ENCODE measurements at places on chromosomes 5 and 9.

- DNase-seq, result no peak
These were observed 115.8 kb downstream of the EFNA5 start for GRCh38 chr5:107554776-107555424.

DNA sequence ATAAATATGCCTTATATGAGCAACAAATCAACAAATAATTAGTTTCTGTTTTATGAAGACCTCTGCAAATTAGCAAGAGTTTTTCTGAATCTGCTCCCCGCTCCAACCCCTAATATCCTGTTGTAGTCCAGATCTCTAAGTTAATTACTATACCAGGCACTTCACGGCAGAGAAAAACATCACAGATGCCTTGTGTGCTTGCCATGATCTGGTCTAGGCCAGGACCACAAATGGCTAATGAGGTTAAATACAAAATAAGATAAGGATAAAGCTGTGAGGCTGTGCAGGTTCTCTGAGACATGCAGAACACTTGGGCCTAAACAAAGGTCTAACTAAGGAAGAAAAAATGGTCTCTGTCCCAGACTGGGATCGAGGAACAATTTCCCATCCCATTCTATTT is 150.8 kb downstream of the SLIT3 start:
- DNase-seq, result no peak

DNA sequence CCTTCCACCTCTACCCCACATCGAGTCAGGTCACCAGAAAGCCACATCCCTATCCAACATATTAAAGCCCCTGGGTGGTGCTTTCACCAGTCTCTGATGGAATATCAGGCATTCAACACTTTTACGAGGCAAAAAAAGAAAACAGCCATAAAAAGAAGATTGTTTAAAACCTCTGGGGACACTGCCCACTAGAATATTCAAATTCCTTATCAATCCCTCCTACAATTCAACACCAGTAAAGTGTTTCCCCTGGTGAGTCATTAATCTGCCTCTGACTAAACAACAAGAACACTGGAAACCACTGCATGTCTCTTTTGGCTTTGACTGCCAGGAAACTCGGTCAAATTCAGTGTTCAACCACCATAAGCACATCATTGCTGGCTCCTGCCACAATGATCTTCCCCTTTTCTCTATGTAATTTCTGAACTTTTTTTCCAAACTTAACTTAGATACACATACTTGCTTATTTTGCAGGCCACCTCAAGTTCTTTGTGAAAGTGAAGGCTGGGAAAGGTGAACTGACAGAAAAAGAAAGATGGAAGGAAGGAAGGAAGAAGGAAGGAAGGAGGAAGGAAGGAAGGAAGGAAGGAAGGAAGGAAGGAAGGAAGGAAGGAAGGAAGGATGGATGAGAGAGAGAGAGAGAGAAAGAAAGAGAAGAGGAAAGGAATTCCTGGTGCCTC is 105.3 kb downstream of the PAX5 start:
- no peak for DNase-seq

DNA sequence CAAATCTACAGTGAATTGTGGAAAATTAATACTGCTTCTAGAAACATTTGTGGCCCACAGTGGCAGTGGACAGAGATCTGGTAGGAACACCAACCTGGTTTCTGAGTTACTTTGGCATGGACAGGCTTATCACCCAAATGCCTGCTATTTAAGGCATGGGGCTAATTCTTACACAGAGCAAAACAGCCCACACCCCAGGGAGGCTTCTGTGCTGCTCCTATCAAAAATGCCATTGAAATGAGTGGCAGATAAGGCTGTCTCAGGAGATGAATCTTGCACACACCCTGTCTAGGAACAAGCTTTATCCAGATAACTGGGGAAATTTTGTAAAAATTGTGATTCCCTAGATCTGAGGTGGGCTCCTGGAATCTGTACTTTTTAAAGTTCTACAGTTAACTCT is 307.1 kb downstream of the TLE1 start:
- DNase-seq, result no peak

- no peak for DNase-seq
These were observed 209.3 kb downstream of the DAB2IP start for GRCh38 chr9:121860744-121861143.

GRCh38 chr5:173001229-173001841 is 17.8 kb downstream of the ATP6V0E1 start:
- DNase-seq, result no peak

DNA sequence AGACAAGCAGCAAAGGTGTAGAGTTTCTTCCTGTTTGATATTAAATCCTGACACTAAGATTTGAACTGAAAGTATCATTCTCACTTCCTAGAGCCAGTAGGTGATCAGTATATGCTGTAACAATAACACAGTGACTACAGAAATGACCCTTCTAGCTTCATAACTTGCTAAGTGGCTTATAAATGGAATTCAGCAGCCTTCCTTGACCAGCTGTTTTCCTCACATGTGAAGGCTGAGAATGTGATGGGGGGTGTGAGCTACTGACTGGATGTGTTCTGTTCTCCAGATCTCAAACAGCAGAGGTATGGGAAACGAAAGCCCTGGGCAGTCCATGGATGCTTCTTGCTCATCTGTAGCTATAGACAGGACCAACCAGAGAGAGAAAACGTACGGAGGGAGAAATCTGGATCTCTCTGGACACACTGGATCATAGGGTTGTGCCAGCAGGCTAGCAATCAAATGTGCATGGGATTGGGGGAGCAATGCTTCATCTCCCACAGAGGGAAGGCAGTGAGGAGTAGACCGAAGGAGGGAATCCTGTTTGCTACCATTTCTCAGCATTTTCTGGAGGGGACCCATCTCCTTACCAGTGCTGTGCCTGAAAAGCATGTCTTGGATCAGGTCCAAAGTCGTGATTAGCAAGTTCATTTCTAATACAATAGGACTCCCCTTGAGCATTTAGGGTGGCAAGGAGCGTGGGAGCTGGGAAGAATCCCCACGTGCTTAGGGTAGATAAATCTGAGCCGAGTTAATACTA is 39.4 kb downstream of the TNFAIP8 start:
- no peak for DNase-seq

DNA sequence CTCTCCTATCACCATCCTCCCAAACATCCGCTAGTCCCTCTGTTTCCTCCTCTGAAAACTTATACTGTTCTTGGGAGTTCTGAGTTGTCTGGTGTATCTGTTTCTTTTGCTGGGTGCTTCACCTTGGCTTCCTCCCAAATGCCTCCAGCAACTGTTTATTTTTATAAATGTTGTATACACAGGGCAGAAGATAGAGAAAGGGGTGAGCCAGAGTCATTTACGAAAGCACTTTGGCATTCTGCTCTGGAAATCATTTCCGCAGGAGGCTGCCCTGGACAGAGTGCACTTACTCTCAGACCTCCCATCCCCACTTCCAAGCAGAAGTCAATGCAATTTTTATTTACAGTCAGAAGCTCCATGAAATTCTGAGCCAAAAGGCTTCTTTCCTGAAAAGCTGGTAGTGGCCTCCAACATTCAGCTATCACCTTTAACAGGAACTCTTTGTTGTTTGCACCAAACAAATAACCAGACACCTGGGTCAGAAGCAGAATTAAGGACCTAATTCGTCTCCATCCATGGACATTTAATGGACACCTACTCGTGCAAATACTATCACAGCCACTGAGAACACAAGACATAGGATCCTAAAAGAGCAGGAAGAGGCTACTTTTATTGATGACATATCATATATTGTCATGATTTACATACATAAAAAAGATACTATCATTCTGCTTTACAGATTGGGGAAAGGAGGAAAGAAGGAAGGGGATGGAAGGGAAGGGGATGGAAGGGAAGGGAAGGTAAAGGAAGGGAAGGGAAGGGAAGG is 229.5 kb upstream of the PAPPA start:
- DNase-seq, result no peak

DNA sequence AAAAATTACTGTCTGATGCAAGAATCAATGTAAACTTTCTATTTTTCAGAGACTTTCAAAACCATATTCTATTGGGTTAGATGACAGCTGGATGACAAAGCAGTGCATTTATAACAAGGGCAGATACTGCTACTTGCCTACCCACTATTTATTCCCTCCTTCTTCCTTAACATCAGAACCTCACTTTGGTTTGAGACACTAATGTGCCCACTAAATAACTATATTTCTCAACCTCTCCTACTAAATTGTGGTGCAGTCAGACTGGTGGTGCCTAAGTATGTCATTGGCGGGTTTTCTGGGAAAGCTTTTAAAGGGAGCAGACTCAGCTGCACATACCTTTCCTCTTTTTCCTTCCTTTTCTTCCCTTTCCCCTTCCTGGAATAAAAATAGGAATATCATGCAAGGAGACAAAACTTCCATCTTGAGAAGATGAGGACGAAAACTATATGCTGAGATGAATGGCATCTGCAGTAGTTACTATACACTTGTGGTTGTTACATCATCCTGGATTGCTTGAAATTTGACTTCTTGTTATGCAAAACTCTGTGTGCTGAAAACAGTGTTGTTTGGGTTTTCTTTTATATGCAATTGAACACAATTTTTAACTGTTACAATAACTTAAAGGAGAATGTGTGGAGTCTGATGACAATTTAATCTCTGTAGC is 43.8 kb downstream of the PRR16 start:
- no peak for DNase-seq

DNA sequence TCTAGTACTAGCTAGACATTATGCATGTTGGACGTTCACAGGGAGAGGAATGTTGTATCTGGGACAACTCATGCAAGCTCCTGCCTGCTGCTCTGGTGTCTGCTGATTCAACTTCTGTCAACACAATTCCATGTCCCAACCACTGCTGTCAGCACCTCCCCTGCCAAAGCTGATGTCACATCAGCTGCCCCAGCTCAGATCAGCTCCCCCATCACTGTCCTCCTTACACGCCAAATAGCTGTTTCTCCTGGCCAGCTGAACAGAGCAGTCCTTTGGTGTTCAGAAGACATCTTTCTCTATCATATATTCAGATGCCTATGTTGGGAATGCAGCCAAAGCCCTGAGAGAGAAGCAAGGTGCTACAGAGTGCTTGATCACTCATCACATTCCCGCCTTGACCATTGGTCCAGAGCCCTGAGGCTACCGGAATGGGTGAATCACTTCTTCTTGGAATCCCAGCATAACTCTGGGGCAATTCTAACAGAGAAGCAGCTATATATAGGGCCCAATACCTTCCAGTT is 223.3 kb downstream of the SEC61B start:
- DNase-seq, result no peak

DNA sequence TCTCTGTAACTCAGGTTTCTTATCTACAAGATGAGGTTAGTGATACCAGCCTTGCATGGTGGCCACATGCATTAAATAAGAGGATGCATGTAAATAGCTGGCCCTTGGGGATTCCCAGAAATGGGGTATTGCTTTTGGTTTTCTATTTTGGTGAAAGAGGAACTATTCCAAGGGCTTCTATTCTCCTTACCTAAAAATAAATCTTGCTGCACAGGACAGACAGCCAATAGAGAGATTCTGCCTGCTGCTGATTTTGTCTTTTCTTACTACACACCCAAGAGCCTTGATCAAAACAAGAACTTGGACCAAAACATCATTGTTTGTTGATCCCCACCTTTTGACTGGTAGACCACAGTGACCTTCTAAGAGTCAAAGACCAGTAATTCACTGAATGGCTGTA is 161.8 kb downstream of the PJA2 start:
- no peak for DNase-seq

GRCh38 chr5:140358738-140359310 is 1.2 kb upstream of the SLC4A9 start:
- no peak for DNase-seq

GRCh38 chr5:64958757-64959391 is 190.1 kb downstream of the CWC27 start:
- peak; percentile 11 for DNase-seq

- no peak for DNase-seq
These were observed 16.8 kb upstream of the PRLR start for GRCh38 chr5:35246900-35247647.

DNA sequence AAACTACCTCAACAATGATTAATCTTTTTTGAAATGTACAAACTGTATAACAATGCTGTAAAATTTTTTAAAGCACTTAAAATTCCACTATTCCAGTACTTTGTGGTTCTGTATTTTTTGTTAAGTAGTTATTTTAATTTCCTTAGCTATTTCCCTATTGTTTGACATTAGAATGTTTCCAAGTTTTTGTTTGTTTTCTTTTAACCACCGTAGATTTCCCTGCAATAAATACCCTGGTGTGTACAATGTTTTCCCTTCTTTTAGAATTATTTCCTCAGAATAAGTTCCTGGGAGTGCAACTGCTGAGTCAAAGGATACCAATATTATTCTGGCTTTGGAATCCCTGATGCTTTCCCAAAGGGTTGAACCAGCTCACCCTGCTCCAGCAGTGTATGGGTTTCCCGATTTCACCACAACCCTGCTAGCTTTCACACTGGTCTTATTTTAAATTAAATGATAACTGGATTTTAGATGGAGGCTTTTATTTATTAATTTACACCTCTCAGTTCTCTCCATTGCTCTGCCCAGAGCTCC is 20.6 kb upstream of the ANGPTL2 start:
- DNase-seq, result no peak

- DNase-seq, result no peak
These were observed 53.0 kb downstream of the ERGIC1 start for GRCh38 chr5:172886974-172887501.

- DNase-seq, result no peak
These were observed 71.0 kb upstream of the TBCA start for GRCh38 chr5:77847129-77847460.

DNA sequence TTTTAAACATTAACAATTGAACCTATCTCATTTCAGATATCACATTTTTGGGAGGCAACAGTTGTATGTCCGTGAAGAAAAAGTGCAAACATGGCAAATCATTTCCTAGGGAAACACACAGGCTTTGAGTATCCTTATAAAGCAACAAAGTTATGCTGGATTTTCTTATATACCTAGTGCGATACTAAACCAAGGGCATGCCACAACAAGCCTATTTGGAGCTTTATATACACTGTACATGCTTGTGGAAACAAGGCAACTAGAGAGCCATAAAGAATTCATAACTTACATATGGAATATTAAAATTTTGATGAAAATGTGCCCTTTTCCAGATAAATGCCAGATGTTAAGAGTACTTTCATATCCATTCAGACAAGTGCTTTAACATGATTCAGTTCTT is 191.4 kb downstream of the DCP2 start:
- no peak for DNase-seq

DNA sequence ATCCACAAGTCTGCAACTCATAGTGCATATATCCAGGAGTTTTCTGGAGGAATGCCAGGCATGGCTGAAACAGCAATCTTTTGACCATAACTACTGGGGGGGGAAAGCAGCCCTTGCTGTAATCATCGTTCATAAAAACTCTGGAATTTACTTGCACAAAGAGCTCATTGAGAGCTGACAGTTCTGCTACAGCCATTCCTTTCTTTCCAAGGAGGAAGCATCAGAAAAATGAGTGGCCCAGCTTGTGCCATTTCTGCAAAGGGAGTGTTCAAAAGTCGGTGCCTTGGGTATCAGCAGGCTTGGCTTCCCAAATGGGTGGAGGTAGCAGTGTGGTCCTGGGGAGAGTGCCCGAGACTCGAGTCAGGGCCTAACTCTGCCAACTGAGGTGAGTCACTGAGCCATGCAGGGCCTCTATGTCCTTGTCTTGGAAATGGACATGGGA is 101.5 kb downstream of the GCNT1 start:
- no peak for DNase-seq

- DNase-seq, result no peak
These were observed 19.3 kb downstream of the BRD9 start for GRCh38 chr5:873328-873727.

- peak; percentile 86 for DNase-seq
These were observed 65.0 kb upstream of the RAPGEF1 start for GRCh38 chr9:131804826-131805225.

GRCh38 chr5:16051246-16051755 is 128.3 kb downstream of the MARCHF11 start:
- no peak for DNase-seq

Measured in NCI-H1105 treated with DMSO at 0.1 percent for 48 hours (cell line).